ENCODE measurements at places on chromosomes 16 and 17. TPM values are rescaled to one million over a fixed set of nuclear protein-coding genes. Genes with fewer than 3 reads are reported as not detected.

The ST6GALNAC2 gene
- 1.4 TPM for total RNA-seq

The GUCY2D gene
- total RNA-seq = 0.09 TPM

The NHLRC4 gene
- 4.7 TPM for total RNA-seq

The DNASE1L2 gene
- total RNA-seq = 1.1 TPM

The PPP1R27 gene
- not detected for total RNA-seq

The CEP20 gene
- 24.3 TPM for total RNA-seq

The RAC3 gene
- 5.4 TPM for total RNA-seq

The GCGR gene
- not detected for total RNA-seq

The RABEP2 gene
- 35.5 TPM for total RNA-seq

The ACOX1 gene
- 50.6 TPM for total RNA-seq

The PIPOX gene
- total RNA-seq = 2.2 TPM

The CENPV gene
- 4.5 TPM for total RNA-seq

The TMEM238L gene
- not detected for total RNA-seq

The IKZF3 gene
- total RNA-seq = not detected

The PRSS27 gene
- total RNA-seq = 1.1 TPM

The HAP1 gene
- total RNA-seq = 0.26 TPM

The BAHCC1 gene
- total RNA-seq = 5.1 TPM

The RAB26 gene
- 5.5 TPM for total RNA-seq

The SNX20 gene
- not detected for total RNA-seq

The KRTAP9-4 gene
- total RNA-seq = not detected

All from bronchial smooth muscle cell (primary cell).